ENCODE measurements at places on chromosomes 1 and 21.

DNA sequence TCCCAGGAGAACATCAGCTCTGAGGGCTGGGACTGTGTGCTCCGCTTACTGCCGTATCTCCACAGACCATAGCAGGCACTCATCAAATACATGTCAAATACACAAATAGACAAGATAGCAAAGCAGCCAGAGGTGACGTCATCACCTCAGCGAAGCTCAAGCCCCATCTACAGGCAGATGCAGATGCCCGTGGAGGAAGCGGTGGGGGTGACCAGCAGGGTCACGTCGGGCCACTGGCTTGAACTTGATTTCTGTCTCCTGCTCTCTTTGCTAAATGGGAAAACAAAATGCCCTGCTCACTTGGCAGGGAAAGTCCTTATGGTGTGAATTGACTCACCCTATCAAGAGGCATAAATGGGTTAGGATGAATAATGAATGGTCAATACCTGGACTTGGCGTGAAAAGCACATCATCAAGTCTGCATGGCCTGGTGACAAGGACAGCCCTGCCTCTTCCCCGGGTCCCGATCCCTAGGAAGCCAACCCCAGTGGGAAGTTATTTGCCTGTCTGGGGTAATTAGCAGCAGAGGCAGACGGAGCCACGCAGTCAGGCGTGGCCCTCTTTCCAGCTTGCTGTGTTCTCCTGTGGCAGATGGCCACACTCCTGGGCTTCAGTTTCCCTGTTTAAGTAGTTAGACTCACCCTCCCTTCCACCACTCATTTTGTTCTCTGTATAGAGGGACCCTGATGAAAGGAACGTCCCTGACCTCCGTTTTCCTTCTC lies 536.0 kb downstream of the NPHP4 start:
- no peak for DNase-seq

- DNase-seq, result no peak
These were observed 137.1 kb downstream of the CAMTA1 start for GRCh38 chr1:6922096-6922931.

DNA sequence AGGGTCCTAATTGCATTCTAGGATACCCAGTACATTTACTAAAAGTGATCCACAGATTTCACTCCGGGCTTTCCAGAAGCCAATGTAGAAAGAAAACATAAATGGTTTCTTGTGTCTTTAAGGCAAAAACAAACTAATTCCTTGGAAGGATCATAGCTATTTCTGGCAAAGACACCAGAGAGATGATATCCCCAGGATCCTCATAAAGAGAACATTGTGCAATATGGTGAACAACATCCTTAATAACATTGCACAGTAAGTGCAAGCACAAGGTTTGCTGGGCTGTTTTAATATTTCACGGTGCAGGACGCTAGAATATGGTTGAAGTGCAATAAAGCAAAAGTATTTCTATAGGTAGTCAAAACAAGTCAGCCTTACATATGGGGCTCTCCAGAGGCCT lies 83.0 kb downstream of the NTPCR start:
- no peak for DNase-seq

DNA sequence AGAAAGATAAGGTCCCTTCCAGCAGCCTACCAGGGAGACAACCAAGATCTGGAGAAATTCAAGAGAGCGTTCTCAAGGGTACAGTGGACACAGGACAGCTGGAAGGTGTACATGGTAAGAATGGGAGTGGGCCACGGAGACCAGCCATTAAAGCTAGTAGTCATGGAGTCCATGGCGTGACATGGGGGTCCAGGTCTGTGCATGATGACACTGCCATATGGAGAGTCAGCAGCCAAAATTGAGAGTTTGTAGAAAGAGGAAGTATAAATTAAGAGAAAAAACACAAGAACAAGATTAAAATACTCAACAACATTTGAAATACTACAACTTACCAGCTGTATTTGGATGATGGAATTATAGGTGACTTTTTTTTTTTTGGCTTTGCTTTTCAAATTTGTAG lies 7.9 kb upstream of the LORICRIN start:
- DNase-seq, result no peak

DNA sequence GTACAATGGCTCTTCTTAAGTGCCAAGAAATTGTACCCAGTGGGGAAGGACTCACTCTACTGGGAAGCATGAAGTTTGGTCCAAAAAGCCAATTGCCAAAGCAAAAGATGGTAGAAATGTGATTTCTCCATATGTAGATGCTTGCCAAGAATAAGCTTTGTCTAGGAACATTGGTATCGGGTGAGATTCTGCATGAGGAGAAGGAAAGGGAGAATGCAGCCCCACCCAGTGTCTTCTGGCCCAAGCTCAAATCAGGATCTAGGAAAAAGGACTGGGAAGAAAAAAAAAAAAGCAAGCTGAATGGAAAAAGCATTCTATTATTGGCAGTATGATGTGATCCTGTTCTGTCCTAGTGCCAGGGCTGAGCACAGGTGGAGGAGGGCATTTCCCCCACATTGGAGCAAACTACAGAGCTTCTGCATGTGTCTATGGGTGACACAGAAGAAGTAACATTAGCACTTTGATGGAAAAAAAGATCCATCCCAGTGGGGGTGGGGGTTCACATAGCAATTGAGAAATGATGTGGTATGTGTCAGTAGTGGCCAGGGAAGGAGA lies 226.6 kb downstream of the KCNH1 start:
- no peak for DNase-seq

DNA sequence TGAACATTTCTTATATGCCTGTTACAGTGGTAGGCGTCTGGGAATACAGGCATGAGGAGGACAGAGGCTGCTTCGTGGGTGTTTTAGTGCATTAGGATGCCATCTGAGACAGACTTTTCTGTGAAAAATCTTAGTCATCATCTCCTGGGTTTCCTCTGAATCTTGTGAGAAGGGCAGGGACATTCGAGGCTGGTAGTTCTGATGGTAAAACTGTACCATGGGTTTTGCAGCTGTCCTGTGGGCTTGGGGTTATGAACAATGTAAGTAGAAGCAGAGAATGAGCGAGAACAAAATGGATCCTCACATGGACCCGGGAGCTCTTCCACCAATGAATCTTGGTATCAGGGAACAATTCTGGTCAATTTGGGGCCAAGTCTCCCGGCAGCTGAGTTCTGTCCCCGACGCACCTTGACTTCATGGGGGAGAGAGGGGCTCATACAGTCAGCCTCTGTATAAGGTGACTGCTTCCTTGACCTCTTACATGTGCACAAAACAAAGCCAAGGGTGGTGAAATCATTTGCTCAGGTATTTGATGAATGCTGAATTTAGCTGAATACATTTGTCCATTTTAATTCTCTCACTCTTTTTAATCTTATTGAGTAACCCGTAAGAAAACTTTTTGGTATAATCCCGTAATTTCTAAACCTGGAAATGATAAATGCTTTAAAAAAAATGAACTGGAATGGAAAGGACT lies 63.6 kb upstream of the ERRFI1 start:
- no peak for DNase-seq

DNA sequence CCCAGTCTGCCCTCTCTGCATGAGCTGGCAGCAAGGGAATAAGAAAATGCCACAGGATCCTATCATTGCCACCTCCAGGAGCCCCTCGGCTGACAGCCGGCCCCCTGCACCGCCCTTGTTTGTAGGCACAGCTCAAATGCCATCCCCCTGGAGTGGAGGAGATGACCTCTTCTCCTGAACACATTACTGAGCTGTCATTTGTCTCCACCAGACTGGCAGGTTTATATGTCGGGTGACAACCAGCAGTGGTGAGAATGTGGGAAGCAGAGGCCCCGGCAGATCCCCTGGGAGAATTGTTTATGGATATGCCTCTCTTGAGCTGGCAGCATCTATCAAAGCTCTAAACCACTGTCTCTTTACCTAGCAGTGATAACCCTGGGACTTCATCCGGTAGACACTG lies 135.4 kb upstream of the FMN2 start:
- DNase-seq, result no peak

DNA sequence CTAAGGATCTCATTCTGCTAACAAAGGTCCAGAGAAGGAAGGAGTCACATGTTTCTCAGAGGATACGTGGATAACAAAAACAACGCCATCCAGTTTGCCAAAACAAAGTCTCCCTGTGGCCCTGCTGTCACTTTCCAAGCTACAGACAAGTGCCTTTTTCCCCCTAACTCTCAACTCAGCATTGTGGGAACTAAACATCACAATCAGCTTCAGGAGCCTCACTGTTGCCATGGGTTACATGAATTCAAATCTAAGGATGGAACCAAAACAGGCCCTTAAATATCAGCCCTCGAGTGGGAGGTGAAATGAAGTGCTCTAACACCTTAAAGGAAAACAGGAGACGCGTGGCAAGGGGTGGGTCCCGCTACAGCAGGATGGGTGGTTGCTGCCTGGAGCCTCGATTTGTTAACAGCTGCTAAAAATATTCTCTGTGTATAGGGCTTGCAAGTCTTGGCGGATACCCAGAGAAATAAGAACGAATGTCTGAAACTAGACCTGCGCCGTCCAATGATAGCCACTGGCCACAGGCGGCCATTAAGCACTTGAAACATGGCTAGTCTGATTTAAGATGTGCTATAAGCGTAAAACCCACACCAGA lies 66.4 kb upstream of the SOD1 start:
- DNase-seq, result no peak

DNA sequence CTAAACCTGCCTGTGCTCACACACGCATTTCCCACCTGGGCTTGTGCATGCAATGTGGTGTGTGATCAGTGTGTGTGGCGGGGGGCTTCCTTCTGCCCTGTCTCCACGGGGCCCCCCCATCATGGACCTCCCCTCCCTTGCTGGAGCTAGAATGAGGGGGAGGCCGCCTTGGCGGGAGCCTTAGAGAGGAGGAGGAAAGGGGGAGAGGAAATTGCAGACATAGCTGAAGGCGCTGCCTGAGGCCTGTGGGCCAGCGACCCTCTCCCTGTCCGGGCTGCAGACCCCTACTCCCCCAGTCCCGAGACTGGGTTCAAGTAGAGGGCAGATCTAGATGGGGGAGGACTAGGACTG lies 883 bp upstream of the EVA1B start:
- no peak for DNase-seq

DNA sequence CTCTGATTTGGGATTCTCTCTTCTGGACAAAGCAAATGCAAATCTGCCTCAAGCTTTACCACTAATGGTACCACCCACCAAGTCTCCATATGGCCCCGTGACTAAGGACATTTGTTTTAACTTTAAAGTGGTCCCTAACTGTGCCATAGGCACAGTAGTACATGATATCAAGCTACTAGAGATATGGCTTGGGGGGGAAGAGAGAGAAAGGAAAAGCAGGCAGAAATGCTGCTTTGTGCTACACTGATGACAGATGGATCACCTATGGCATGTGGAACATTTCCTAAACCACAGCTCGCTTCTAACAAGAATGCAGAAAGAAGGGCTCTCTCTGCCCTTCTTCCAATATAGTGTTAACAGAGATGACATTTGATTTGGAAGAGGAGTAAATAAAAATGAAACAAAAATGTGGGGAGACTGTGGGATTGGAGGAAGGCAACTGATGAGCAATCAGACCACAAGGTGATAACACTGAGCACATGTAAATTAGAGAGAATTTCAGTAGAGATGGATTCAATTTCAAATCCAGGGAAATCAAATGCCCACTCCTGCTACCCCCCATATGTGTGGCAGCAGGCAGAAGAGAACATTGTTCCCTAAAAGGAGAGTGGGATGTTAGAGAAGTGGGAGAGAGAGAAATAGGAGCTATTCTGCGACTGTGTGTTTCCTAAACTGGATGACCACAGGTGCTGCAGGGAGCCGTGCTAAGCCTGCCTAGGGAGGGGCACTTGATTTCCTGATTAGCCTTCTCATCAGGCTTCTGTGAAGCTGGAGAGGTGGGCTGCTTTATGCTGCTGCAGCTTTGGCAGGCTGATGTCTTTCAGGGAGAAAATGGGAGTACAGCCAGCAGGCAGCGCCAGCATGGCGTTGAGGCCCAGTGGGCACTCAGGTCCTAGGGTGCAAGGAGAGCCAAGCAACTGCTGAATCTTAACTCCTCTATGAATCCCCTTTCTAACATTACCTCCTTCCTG lies 75.3 kb downstream of the ZNF648 start:
- no peak for DNase-seq

DNA sequence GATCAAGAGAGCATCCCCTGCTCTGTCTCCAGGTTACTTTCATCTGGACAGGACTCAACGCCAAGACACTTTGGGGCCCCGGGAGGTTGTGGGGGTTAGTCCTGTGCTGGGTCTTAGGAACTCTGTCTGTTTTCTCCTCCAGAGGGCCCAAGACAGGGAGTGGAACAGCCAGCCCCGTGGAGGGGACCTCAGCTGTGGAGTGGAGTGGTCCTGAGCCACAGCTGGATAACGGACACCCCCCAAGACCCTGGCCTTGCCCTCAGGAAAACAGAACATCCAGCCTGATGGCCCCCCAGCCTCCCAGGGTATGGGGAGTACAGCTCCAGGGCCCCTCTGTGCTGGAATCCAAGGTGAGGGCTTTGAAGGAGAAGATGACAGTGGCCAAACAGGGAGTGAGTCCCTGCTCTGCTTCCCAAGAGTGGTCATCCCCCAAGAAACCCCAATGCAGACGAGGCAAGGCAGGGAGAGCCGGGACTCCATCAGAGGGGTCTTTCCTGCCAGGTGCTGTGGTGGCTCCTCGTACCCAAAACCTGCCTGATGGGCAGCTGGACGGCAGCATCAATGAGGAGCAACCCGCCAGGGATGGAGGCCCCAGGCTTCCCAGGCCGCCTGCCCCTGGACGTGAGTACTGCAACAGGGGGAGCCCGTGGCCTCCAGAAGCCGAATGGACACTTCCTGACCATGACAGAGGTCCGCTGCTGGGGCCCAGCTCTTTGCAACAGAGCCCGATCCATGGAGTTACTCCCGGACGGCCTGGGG lies 3.5 kb downstream of the KIAA1614 start:
- no peak for DNase-seq

DNA sequence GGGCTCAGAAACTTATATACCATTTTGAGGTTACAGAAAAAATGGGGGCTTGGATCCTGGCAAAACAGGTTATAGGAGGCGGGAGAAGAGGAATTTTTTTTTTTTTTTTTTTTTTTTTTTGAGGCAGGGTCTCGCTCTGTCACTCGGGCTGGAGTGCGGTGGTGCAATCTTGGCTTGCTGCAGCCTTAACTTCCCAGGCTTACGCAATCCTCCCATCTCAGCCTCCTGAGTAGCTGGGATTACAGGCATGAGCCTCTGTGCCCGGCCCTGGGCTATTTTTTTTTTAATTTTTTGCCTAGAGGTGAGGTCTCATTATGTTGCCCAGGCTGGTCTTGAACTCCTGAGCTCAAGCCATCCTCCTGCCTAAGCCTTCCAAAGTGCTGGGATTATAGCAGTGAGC lies 24.7 kb downstream of the MROH7 start:
- no peak for DNase-seq

DNA sequence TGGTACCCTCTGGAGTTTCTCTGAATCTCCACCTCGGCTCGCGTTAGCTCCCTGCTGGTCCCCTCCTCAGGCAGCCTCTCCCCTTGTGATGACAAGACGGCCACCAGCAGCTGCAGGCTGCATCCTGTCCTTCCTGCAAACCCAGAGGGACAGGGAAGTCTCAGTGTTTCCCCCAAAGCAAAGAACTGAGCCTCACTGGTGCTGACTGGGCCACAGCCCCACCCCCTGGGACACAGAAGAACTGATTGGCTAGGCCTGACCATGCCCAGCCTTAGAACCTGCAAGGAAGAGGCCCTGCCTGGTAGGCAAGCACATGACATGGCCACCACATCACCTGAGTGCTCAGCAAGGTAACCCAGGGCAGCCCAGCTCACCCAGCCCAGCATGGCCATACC lies 34.6 kb downstream of the TMEM51 start:
- no peak for DNase-seq

GRCh38 chr1:115543247-115543646 lies 98.5 kb upstream of the VANGL1 start:
- no peak for DNase-seq

- no peak for DNase-seq
These were observed 9.0 kb downstream of the GNG4 start for GRCh38 chr1:235640580-235640979.
